ENCODE measurements at places on chromosomes 3 and 15.

DNA sequence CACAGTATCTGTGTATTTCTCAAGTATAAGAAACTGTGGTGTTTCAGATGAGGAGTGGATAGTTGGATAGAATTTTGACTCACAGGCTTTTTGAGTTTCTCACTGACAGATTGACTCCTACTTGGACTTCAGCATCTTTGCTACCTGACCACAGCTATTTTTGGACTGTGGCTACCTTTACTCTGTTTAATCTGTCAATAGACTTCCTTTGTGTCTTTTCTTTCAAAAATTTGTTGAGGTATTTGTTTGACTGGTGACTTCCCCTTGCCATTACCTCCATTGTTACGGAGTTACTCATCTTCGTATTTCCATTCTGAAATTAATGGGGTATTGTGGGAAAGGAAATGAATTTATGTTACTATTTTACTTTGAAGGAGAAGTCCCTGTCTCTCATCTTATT is 123.8 kb downstream of the AGBL1 start:
- no peak for DNase-seq

DNA sequence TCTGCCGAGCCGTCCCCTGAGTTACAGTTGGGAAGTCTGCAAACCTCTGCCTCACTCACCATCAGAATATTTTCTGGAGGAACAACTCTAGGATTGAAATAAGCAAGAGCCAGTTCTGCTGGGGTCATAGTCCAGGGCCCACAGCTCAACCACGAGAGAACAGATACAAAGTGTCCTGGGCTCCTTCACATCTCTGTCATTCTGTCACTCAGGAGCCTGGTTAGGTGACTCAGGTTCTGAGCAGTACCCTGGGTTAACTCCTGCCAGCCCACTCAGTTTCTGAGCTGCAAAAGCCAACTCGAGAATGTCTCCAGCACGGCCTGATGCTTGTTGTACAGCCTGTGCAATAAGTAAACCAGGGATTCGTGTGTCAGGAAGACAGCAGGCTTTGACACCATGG is 155.7 kb downstream of the SLCO3A1 start:
- DNase-seq, result no peak

- no peak for DNase-seq
Observed at GRCh38 chr15:89672221-89673164, 6.7 kb downstream of the PLIN1 start.

GRCh38 chr3:42651248-42652091 is 2.0 kb upstream of the ZBTB47 start:
- no peak for DNase-seq
